ENCODE measurements at places on chromosomes 16 and 17. TPM values are rescaled to one million over a fixed set of nuclear protein-coding genes. Genes with fewer than 3 reads are reported as not detected.

The GINS2 gene
- total RNA-seq, result 12.0 TPM

The KRTAP16-1 gene
- total RNA-seq, result not detected

The ADAM11 gene
- 3.5 TPM for total RNA-seq

The UMOD gene
- total RNA-seq, result not detected

The CES3 gene
- total RNA-seq, result not detected

The OTOA gene
- total RNA-seq, result not detected

The CCL23 gene
- not detected for total RNA-seq

The SPSB3 gene
- 23.0 TPM for total RNA-seq

The ITGA2B gene
- 2.4 TPM for total RNA-seq

The MT3 gene
- not detected for total RNA-seq

The CHMP6 gene
- 43.7 TPM for total RNA-seq

The SRL gene
- not detected for total RNA-seq

The ASGR2 gene
- 0.21 TPM for total RNA-seq

The KRTAP9-8 gene
- total RNA-seq, result not detected

The ALOX12 gene
- total RNA-seq, result not detected

The WNK4 gene
- total RNA-seq, result 3.5 TPM

The EZH1 gene
- total RNA-seq, result 17.7 TPM

The ATAD5 gene
- 11.5 TPM for total RNA-seq

The NGFR gene
- 1.6 TPM for total RNA-seq

The RAP1GAP2 gene
- total RNA-seq, result 10.0 TPM

The FBXL16 gene
- 28.0 TPM for total RNA-seq

The VPS35L gene
- total RNA-seq, result 124 TPM

The PHKB gene
- 29.5 TPM for total RNA-seq

The CYTH1 gene
- total RNA-seq, result 46.7 TPM

The CCL8 gene
- total RNA-seq, result not detected

The GNG13 gene
- total RNA-seq, result 0.23 TPM

The NECAB2 gene
- 0.33 TPM for total RNA-seq

The MT1M gene
- 1.8 TPM for total RNA-seq

The HOXB6 gene
- 196 TPM for total RNA-seq

The SMIM22 gene
- total RNA-seq, result not detected

The CLEC18C gene
- total RNA-seq, result not detected

The MYLK3 gene
- 0.31 TPM for total RNA-seq

The SYT17 gene
- total RNA-seq, result 5.4 TPM

The SLFN14 gene
- not detected for total RNA-seq

The FAM171A2 gene
- total RNA-seq, result 7.6 TPM

All from Panc1 (cell line).